ENCODE measurements at places on chromosomes 13 and 19.

GRCh38 chr13:30796132-30796572 lies 60.8 kb downstream of the ALOX5AP start:
- DNase-seq, result no peak

GRCh38 chr13:31350560-31350959 lies 150.8 kb downstream of the B3GLCT start:
- DNase-seq, result no peak

DNA sequence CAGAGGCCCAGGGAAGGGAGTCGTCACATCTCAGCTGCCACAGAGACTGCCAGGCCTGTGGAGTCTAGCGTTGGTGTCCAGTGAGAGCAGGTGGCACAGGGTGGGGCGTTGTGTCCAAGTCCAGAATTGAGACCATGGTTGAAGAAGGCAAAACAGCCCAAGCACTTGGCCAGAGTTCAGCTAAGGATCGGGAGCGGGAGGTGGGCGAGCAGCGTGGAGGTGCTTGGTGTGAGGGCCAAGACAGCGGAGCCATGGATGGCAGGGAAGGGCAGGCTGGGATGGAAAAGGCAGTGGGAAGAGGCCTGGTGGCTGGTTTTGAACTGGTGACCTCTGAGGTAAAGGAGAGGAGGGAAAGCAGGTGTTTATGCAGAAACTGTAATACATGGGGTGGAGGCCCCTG lies 8.0 kb downstream of the IGFLR1 start:
- no peak for DNase-seq

GRCh38 chr13:75326173-75327134 lies 155.5 kb downstream of the TBC1D4 start:
- DNase-seq, result no peak

DNA sequence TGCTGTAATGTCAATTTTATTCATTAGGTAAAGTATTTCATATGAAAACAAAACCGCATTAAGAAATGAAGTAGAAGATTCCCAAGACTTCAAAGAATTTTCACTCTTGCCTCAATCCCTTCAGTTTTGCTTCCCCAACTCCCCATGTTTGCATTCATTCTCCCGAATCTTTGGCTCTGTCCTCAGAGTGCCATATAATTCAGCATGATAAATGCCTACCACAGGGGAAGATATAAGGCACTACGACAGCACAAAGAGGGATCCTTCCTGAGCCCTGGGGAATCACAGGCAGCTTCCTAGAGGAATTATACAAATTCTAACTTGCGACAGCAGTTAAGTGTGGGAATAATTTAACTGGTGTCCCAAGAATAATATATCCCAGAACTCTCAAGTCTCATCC lies 68.5 kb downstream of the TSC22D1 start:
- DNase-seq, result no peak
